NCI-H1694 (cell line): ENCODE measurements at places on chromosomes 6 and 20.

- DNase-seq: no peak
These were observed 8.7 kb downstream of the REPS1 start for GRCh38 chr6:138979365-138979764.

DNA sequence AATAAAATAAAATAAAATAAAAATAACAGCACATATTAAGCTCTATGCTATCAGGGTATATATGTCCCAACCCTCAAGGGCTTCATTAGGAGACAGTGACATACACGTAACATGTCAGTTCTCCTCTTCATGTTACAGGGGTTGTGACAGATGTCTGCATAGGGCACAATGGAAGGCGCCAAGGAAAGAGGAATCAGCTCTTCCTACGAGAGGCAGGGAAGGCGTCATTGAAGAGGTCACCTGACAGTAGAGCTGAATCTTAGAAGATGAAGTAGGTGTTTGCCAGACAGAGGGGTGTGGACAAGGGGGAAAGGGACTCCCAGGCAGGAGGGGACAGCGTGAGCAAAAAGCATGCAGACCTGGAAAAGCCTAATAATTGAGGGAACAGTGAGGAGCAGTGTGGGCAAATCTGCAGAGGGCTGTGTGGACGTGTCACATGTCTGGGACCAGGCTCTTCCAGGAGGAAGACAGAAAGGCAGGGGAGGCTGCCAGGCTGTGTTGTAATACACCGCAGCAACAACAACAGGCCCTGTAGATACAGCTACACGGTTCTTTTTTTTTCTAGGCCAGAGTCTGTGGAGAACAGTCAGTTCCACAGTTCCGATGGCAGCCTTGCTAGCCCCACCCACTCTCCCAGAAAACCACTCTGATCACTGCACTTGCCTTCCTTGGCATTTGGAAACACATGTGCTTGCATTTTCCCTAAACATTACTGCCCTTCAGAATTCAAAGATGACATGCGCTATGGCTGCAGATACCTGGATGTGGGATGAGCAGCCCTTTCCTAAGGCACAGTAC lies 2.5 kb upstream of the FKBP5 start:
- no peak for DNase-seq

- DNase-seq: no peak
These were observed 643.7 kb downstream of the EPM2A start for GRCh38 chr6:145091586-145092142.

- DNase-seq: peak; percentile 48
These were observed 80.3 kb downstream of the TBC1D7 start for GRCh38 chr6:13248053-13248452.

DNA sequence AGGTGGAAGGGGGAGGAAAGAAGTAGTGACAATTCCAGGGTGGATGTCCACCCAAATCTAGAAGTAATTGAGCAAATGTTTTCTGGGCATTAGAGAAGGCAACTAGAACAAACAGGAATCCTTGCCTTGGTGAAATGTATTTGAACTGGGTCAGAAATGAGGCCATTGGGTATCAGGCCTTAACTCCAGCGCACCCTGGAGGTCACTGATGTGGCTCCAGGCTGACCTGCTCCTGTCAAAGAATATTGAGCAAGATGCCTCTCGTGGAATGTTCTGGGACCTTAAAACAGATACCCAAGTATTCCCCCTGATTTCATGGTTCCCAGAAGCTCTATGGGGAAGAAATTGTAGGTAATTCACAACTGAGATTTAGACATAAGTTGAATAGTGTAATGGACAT lies 6.9 kb downstream of the HLA-DPB1 start:
- no peak for DNase-seq

- no peak for DNase-seq
These were observed 57.4 kb downstream of the CD83 start for GRCh38 chr6:14174996-14175395.

DNA sequence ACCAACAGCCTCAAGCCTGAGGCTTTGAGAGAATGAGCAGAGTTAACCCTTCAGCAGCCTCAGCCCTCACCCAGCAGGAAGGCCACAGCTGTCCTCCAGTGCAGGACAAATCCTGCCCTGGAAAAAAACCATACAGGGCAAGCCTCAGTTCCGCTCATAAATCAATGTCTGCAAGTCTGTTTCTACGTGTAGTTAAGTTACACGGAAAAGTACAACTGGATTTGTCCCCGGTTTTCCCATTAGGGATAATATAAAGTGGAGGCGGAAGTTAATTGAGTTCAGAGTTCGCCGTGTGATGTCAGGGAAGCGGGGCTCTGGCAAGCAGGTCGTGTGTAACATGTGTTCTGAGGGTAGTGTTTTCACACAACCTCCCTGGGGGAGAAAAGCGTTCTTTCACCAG lies 44.2 kb upstream of the EYA2 start:
- no peak for DNase-seq

GRCh38 chr6:8940356-8940755 lies 505.0 kb upstream of the SLC35B3 start:
- no peak for DNase-seq

GRCh38 chr20:24580855-24581254 lies 111.4 kb downstream of the SYNDIG1 start:
- DNase-seq: no peak

- no peak for DNase-seq
These were observed 381.6 kb downstream of the LAMA2 start for GRCh38 chr6:129264480-129265045.

DNA sequence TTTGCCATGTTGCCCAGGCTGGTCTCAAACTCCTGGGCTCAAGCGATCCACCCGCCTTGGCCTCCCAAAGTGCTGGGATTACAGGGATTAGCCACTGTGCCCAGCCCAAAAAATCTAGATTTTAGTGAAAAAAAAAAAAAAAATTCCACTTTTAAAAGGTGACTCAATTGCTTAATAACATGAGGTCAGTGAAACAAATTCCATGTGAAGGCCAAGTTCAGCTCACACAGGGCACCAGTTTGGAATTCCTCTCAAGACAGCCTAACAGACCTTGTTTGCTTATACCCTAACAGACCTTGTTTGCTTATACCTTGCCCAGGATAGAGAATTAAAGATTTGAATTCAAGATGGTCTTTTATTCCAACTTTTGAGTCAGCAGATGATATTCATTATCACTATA lies 5.1 kb downstream of the RRBP1 start:
- DNase-seq: no peak

- no peak for DNase-seq
These were observed 166.5 kb downstream of the TSHZ2 start for GRCh38 chr20:53138454-53139262.

- DNase-seq: no peak
These were observed 270.8 kb downstream of the ARID1B start for GRCh38 chr6:157047951-157048350.

- DNase-seq: no peak
These were observed 730.6 kb upstream of the NRSN1 start for GRCh38 chr6:23395381-23395780.

DNA sequence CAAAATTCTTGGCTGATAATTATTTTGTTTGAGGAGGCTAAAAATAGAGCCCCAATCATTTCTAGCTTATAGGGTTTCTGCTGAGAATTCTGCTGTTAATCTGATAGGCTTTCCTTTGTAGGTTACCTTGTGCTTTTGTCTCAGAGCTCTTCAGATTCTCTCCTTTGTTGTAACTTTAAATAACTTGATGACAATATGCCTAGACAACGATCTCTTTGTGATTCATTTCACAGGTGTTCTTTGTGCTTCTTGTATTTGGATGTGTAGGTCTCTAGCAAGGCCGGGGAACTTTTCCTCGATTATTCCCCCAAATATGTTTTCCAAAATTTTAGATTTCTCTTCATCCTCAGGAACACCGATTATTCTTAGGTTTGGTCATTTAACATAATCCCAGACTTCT lies 376.5 kb upstream of the MAN1A1 start:
- DNase-seq: no peak

- peak; percentile 83 for DNase-seq
These were observed 780 bp downstream of the ARMC12 start for GRCh38 chr6:35737413-35738211.

- DNase-seq: peak; percentile 80
These were observed 79.8 kb downstream of the PSMB1 start for GRCh38 chr6:170473301-170473717.

DNA sequence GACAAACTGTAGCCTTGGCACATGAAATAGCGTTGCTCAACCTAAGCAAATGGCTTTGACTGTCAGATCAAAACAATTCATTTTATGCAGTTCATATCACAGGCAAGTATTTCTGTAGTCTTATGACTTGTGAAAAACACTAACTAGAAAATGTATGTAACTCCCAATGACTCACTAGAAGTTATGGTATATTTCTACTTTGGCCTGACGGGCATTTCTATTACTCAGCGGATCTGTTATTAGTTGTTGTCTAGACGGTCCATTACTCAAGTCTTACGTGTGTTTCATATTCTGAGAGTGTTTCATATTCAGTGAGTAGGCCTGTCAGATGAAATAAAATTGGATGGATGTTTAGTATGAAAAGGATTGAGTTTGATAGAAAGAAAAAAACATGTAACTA lies 880.9 kb downstream of the PRIM2 start:
- DNase-seq: no peak

GRCh38 chr6:146650799-146651481 lies 52.2 kb downstream of the ADGB start:
- no peak for DNase-seq

- no peak for DNase-seq
These were observed 12.2 kb downstream of the BACH2 start for GRCh38 chr6:90284236-90285041.

DNA sequence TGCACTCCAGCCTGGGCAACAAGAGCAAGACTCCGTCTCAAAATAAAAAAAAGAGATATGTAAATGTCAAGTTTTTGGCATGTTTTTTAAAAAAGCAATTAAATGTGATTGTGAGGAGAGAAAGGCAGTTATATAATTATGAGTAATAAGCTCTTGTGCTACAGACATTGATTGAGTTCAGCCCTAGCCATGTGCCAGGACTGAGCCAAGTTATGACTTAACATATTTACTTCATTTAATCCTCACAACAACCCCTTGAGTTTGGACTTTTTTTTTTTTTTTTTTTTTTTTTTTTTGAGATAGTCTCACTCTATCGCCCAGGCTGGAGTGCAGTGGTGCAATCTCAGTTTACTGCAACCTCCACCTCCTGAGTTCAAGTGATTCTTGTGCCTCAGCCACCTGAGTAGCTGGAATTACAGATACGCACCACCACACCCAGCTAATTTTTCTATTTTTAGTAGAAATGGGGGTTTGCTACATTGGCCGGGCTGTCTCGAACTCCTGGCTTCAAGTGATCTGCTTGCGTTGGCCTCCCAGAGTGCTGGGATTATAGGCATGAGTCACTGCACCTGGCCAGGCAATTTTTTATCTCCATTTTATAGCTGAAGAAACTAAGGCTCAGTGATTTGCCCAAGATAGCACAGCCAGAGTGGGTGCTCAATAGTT lies 15.0 kb upstream of the CSE1L start:
- no peak for DNase-seq

DNA sequence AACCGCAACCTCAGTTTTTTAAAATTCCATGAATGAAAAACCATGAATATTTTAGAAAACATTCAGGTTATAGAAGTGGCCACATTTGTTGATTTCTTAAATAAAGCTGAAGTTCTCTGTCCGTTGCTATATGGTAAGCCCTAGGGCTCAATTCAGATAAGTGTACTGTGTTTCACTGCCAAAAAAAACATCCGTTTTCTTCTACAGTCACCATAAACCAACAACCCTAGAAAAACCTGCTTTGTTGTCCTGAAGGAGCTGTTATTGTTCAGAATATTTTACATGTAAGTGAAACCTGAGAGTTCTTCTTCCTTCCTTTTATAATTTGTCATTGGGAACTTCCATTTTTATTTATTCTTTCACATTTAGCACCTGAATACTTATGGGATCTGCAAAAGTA lies 274.1 kb downstream of the TFAP2A start:
- DNase-seq: no peak

GRCh38 chr20:34215711-34216381 lies 25.4 kb upstream of the ASIP start:
- DNase-seq: no peak

- DNase-seq: no peak
These were observed 15.0 kb downstream of the ALDH8A1 start for GRCh38 chr6:134934793-134935485.

GRCh38 chr6:69164564-69165229 lies 529.6 kb downstream of the ADGRB3 start:
- DNase-seq: peak; percentile 10

- no peak for DNase-seq
These were observed 257.6 kb downstream of the NFATC2 start for GRCh38 chr20:51284871-51285270.

- no peak for DNase-seq
These were observed 56.4 kb upstream of the NAA20 start for GRCh38 chr20:19960745-19961144.

DNA sequence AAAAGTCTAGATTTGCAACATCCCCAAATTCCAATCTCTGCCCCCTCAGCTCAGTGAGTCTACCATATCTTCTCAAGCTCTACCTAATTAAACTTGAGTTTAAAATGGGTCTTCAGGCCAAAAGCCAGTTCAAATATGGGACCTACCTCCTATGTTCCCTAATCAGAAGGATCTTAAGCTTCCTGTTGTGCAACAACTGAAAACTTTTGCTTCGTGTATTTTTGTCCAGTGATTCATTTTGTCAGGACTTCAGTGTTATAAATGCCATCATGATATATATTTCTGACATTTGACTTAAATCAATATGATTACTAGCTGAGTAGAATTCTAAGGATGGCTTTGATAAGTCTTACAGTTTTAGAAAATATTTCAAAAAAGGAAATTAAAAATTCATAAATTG lies 622.6 kb upstream of the PTCHD4 start:
- no peak for DNase-seq

- DNase-seq: no peak
These were observed 31.0 kb downstream of the CYB5R4 start for GRCh38 chr6:83890520-83890919.

DNA sequence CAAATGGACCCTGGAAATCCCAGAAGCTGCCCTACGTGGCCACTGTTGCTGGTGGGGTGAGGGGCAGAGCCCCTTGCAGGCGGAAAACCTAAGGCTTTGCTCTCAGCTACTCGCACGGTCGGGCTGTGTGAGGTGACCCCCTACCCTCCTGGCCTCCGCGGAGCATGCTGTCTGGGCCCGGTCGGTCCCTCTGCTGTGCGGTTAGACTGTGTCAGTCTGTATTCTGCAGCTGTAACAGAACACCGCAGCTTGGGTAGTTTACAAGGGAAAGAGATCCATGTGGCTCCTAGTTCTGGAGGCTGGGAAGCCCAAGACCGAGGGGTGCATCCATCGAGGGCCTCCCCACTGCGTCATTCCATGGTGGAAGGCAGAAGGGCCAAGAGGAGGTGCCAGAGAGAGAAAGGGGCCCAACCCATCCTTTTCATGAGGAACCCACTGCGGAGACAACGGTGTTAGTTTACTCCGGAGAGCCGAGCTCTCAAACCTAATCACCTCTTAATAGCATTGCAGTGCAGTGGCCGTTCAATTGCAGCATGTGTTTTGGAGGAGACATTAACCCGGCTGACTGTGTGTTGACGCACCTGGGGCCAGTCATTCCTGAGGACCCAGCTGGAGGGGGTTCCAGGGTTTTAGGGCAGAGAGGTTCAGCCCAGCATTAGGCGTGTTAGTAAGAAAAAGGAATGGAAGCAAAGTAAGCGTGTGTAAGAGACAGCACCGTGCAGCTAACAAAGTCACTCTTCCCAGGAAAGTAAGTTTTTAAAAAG lies 18.3 kb downstream of the COL9A3 start:
- no peak for DNase-seq
